ENCODE measurements at places on chromosomes 7 and 10.
A peak's percentile ranks its signal among the peaks of the same experiment; 100 is the strongest.

DNA sequence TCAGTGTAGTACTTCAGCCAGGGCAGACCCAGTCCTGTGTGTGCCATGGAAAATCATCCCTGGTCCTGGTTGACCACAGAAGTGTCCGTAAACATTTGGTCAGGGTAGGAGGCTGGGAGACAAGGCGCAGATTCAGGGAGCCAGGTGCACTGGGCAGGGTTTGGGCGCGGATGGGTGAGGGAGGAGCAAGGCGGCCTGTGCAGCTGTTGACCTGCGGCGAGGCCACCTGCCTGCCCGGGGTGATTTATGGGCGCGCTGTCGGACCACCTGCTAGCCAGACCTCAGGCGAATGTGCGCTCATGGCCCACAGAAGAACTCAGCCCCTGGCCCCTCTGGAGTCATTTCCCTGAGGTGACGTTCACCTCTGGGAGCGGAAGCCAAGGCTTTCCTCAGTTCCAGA is 6.6 kb downstream of the SFRP5 start:
- no peak for DNase-seq
- H3K4me1 ChIP-seq: peaks cover 48% of the 10 kb centered on the region
- peaks cover 1% of the 10 kb centered on the region for H3K27me3 ChIP-seq
- H3K36me3 ChIP-seq: peaks cover 40% of the 10 kb centered on the region
- no peak overlapping the region for H3K4me3 ChIP-seq

DNA sequence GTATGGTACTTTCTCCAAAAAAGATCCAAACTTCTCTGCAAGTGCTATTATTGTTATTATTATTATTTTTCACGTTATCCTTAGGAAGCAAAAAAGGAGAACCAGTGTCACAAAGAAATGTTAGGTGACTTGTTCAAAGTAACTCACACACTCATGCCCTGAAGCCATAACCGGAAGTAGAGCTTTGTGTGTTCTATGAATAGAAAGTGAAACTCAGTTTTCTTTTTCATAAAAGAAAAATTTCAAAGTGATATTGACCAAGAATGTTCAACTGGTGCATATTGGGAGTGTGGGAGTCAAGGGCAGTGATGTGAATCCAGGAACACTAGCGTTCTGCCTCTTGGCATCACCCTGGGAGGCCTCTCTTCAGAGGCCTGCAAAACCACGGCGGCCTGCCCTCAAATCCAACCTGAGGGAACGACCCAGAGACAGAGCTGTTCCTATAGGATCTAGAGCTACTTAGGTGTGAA is 106.1 kb downstream of the PRKCQ start:
- no peaks in the 10 kb centered on the region for H3K27me3 ChIP-seq
- no peak for DNase-seq
- H3K4me1 ChIP-seq: no peaks in the 10 kb centered on the region
- H3K27ac ChIP-seq: no peak overlapping the region

- H3K4me1 ChIP-seq: no peaks in the 10 kb centered on the region
- no peaks in the 10 kb centered on the region for H3K27me3 ChIP-seq
- no peaks in the 10 kb centered on the region for H3K36me3 ChIP-seq
- no peak overlapping the region for H3K27ac ChIP-seq
- H3K4me3 ChIP-seq: no peak overlapping the region
- peak; percentile 51 for DNase-seq
Observed at GRCh38 chr10:112507046-112507445, 60.0 kb downstream of the VTI1A start.

DNA sequence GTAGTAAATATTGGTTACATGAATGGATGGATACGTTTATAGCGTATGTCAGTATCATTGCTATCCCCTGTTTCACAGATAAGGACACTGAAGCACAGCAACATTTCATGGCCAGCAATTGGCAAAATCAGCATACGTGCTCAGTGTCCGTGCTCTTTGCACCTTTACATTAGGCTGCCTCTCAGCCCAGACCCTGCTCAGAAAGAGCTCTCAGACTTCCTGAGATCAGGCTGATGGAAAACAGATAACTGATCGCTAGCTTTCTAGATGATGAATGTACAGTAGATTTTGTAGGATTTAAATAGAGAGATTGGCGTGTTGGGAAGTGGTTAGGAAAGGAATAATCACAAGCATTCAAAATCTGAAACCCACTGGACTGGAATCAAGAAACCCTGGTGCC is 106.7 kb downstream of the ARID5B start:
- H3K27me3 ChIP-seq: no peaks in the 10 kb centered on the region
- no peak overlapping the region for H3K4me3 ChIP-seq
- no peaks in the 10 kb centered on the region for H3K4me1 ChIP-seq
- DNase-seq: no peak

- no peaks in the 10 kb centered on the region for H3K27me3 ChIP-seq
- no peak for DNase-seq
- H3K36me3 ChIP-seq: no peaks in the 10 kb centered on the region
- H3K4me1 ChIP-seq: no peaks in the 10 kb centered on the region
- H3K27ac ChIP-seq: no peak overlapping the region
Observed at GRCh38 chr7:106326594-106327537, 42.1 kb upstream of the NAMPT start.

GRCh38 chr10:26997610-26998009 is 102.7 kb downstream of the ANKRD26 start:
- peaks cover 5% of the 10 kb centered on the region for H3K36me3 ChIP-seq
- DNase-seq: no peak
- no peak overlapping the region for H3K4me3 ChIP-seq
- H3K27ac ChIP-seq: no peak overlapping the region
- no peaks in the 10 kb centered on the region for H3K27me3 ChIP-seq

DNA sequence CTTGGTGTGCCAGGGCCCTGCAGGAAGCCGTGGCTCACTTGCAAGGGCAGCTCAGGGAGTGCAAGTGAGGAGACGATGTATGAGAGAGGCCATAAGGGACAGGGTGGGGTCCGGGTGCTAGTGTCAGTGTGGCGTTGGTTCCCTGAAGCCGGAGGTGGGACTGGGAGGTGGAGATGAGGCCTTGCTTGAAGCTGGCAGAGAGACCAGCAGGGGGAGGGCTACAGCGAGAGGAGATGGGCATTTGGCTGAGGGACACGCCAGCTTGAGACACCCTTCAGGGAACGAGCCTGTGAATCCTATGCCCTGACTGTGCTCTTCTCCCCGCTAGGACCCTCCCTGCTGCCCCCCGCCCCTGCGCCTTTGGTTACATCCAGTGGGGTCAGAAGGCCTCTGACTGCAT is 529.1 kb downstream of the TCERG1L start:
- no peak for DNase-seq
- H3K27ac ChIP-seq: no peak overlapping the region
- H3K36me3 ChIP-seq: no peaks in the 10 kb centered on the region
- H3K27me3 ChIP-seq: no peaks in the 10 kb centered on the region
- peaks cover 6% of the 10 kb centered on the region for H3K4me1 ChIP-seq

GRCh38 chr10:58757352-58758065 is 244.8 kb downstream of the BICC1 start:
- no peak overlapping the region for H3K4me3 ChIP-seq
- no peaks in the 10 kb centered on the region for H3K4me1 ChIP-seq
- H3K27ac ChIP-seq: peak overlapping the region; percentile 18

GRCh38 chr10:119055472-119055871 is 25.1 kb downstream of the EIF3A start:
- no peak overlapping the region for H3K4me3 ChIP-seq
- no peaks in the 10 kb centered on the region for H3K4me1 ChIP-seq
- DNase-seq: no peak
- H3K36me3 ChIP-seq: peaks cover 58% of the 10 kb centered on the region
- no peaks in the 10 kb centered on the region for H3K27me3 ChIP-seq

Data from spinal cord (tissue), 10 donors.